Kidney epithelial cell (primary cell): ENCODE measurements at places on chromosomes 6 and 20.

- DNase-seq, result no peak
Observed at GRCh38 chr6:168457653-168457934, 16.6 kb downstream of the SMOC2 start.

DNA sequence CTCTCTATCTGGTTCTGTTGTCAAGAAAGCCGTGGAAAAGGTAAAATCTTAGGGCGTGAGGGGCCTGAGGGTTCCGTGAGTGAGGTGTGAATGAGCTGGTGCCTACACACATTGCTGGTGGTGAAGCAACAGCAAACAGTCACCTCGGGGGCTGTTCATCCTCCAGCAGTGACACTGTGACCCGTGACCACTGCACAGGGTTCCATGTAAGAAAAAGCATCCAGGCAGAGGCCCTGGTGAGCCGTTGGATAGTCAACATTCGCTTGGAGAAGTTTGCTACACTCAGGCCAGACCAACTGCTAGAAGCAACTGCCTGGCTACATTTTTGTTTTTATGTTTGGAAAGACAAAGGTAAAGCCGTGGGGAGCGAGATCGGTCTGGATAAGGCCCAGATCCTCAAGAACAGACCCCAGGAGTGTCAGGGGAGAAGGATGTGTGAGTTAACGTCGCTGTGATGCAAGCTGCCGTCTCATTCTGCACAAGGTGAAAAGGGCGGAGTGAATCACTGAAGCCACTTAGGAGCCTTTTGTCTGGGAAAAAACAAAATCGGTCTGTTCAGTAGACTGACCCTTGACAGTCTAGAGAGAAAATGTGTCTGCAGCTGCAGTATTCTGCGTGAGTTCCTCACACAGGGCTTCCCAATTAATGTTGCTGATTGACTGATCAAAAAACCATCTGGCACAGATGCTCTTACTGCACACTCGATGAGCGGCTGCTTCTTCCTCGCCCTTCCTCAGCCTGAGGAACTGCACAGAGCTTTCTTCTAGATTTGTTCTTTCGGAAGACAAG is 404.0 kb downstream of the SMOC2 start:
- DNase-seq, result no peak

DNA sequence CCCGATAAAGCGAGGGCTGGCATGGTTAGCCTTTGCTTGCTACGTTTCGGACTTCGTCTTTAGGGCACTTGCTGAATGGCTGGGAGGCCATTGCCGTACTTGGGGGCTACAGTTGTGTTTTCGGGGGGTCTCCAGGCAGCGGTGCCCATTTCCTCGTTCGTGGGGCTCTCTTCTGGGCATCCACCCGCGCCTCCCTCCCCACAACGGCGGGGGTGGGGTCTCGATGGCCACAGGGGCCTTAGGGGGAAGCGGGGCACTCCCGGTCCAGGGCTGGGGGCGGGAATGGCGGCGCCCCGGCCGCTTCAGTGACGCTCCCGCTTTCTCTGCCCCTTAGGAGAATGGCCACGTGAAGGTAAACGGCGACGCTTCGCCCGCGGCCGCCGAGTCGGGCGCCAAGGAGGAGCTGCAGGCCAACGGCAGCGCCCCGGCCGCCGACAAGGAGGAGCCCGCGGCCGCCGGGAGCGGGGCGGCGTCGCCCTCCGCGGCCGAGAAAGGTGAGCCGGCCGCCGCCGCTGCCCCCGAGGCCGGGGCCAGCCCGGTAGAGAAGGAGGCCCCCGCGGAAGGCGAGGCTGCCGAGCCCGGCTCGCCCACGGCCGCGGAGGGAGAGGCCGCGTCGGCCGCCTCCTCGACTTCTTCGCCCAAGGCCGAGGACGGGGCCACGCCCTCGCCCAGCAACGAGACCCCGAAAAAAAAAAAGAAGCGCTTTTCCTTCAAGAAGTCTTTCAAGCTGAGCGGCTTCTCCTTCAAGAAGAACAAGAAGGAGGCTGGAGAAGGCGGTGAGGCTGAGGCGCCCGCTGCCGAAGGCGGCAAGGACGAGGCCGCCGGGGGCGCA is 2.4 kb downstream of the MARCKS start:
- no peak for DNase-seq

DNA sequence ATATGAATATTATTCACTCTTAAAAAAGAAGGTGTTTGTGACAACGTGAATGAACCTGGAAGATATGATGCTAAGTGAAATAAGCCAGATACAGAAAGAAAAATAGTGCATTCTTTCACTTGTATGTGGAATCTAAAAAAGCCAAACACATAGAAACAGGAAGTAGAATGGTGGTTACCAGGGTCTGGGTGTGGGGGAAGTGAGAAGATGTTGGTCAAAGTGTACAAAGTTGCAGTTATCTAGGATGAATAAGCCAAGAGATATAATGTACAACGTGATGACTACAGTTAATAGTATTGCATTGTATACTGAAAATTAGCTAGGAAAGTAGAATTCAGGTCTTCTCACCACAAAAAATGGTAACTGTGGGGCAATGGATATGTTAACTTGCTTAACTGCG is 151.1 kb upstream of the HCRTR2 start:
- DNase-seq, result no peak

DNA sequence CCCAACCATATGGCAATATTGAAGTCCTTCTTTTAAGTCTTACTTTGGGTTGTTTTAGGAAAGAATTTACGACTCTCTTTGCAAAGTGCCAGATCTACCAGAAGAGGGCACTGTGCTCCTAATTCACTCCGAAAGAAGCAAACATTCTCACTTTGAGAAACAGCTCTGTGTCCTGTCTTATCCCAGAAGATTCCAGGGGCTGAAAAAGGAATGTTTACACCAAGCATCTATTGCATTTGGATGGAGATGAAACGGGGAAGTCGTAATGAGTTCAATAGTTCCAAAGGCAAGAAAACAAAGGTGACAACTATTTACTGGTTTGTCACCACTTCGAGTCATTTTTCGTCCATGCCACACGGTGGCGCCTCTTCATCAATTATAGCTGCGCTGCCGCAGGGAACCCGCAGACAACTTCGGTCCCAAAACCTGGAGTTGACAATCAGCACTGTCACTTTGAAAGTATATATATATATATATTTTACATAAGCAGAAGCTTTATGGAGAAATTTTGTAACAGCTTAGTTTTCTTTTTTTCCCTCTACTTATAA is 121.6 kb downstream of the MOXD1 start:
- no peak for DNase-seq

- no peak for DNase-seq
Observed at GRCh38 chr6:10429638-10430427, 15.0 kb upstream of the TFAP2A start.

GRCh38 chr20:61886721-61887595 is 178.7 kb downstream of the TAF4 start:
- no peak for DNase-seq

- DNase-seq, result no peak
Observed at GRCh38 chr6:75210885-75211739, 5.3 kb upstream of the COL12A1 start.

- no peak for DNase-seq
Observed at GRCh38 chr6:156717542-156717941, 59.6 kb upstream of the ARID1B start.

DNA sequence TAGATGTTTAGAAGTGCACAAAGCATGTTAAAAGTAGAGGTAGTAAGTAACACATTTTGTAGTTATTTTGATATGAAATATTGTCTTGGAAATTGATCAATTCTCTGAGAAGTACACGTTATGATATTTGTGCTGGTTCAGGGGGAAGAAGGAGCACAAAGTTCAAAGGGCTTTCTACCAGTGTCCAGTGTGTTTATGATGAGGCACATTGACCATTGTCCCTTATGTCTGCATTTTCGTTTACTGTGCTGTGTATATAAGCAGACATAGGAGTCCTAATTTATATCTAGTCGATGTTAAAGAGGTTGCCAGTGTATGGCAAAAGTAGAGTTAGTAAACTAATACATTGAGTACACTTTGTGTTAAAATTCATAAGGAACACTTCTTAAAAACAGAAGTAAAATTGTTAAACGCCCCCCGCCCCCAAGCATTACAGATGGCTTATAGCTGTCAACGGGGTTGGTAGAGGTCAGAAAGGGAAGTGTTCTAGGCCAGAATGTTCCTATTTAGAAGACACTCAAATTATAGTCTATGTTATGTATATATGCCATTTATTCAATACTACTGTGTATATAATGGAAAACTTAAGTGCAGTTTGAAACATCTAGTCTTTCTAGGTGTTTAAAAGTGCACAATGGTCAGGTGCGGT is 13.3 kb upstream of the HMGN4 start:
- no peak for DNase-seq

DNA sequence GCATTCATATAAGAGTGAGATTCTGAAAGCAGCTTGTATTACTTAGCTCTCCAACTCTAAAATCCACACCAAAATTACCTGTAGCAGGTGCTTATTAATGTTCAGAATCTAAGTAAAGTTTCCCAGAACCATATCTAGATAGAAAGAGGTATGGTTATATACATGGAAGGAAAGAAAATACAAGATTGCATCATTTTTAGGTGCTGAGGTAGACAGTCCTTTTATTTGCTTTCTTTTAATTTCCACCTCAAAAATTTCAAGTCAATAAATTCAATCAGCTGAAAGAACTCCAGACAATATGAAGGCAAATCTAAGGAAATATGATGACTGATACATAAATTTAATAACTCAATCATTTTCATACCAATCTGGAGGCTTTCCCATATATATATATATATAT is 521.9 kb downstream of the PKHD1 start:
- DNase-seq, result no peak

GRCh38 chr6:168364793-168365421 is 45.3 kb upstream of the DACT2 start:
- DNase-seq, result no peak

DNA sequence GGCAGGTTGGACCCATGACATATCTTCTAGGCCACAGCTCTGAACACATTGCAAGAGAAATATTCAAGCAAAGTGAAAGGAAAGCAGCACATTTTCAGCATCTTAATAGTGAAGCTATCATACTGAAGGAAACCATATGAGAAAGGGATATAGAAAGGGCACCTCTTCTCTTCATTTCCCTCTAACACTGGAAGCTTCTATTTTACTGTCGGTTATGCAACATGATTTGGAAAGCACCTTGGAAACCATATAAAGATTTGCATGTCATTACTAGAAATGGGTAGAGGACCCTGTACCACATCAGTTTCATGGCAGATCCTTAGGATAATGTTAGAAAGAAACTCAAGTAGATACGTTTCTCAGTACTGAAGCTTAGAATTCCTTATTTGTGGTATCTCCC is 70.5 kb upstream of the HMGN3 start:
- no peak for DNase-seq

DNA sequence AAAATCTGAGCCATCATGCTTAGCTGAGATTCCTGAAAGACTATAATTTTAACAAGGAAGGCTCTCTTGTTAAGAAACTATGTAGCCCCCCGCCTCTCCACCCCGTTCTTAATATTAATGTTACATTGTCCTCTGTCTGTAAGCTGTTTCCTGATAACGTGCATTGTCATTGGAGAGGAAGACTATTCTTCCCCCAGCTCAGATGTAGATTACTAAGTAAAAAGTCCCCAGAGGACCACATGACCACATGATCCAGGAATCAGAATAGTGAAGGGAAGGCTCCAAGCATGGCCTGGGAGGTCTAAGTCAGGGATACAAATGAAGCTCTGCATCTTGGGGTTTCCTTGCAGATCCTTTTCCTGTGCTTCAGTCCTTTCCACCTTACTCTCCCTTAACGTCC is 106.4 kb downstream of the JARID2 start:
- no peak for DNase-seq

GRCh38 chr20:472889-473292 is 10.6 kb upstream of the TBC1D20 start:
- no peak for DNase-seq

DNA sequence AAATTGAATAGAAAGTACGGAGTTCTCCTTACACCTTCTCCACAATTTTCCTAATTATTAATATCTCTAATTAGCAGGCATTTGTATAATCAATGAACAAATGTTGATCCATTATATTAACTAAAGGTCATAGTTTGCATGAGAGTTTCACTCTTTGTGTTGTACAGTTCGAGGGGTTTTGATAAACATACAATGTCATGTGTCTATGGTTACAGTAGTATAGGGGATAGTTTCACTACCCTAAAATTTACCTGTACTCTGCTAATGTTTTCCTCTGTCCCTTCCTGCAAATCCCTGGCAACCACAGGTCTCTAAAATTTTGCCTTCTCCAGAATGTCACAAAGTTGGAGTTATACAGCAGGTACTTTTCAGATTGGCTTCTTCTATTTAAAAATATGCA is 1199.8 kb upstream of the GJE1 start:
- DNase-seq, result no peak

DNA sequence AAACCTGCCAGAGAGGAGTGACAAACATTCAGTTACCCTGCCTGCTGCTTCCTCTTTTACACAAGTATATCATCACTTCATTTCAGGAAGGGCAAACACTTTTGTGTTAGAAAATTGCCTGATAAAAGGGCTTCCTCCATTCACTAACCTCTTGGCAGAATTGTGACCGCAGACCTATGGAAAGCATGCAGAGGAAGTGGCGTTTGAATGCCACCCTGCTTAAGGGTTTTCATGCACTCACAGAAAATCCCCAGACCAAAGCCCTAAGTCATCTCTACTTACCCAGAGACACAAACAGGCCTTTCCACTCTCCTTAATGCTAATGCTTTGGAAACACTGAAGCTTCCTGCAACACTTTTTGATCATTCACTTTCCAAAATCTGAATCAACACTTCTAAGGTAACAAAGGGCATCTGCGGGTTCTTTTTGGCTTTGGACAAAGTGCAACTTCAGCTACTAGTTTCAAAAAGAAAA is 22.1 kb upstream of the RALGAPA2 start:
- no peak for DNase-seq

DNA sequence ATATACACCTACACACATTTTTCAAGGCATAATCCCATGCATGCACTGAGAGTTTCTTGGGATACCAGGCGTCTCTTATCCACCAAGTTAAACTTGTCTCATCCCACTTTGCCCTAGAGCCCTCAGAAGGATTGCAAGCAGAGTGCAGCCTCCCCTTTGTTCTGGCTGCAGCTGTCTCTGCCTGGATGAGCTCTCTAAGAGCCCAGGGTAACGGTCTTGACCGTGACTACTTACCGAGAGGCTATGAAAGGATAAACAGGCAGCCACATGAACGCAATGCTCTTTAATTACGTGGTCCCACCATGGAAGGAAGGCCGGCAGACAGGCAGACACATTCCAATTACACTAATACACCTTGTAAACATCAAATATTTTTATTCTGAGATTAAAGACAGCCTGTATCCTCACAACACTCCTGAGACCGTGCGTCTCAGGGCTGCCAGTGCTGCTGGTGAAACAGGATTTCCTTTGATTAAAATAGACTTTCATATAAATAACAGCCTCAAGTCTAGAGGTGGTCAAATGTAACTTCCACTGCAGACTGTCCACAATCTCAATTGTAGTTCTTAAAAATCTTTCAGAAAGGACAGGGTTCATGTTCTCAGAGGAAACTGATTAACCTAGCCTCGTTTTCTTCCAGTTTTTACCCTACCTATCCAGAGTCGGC is 210.0 kb upstream of the PRDM1 start:
- DNase-seq, result no peak
